ENCODE measurements at places on chromosomes 5 and 9.

GRCh38 chr5:31064215-31064614 lies 129.3 kb upstream of the CDH6 start:
- no peak for DNase-seq

- no peak for DNase-seq
These were observed 24.0 kb downstream of the CDKN2A start for GRCh38 chr9:21969951-21970799.

DNA sequence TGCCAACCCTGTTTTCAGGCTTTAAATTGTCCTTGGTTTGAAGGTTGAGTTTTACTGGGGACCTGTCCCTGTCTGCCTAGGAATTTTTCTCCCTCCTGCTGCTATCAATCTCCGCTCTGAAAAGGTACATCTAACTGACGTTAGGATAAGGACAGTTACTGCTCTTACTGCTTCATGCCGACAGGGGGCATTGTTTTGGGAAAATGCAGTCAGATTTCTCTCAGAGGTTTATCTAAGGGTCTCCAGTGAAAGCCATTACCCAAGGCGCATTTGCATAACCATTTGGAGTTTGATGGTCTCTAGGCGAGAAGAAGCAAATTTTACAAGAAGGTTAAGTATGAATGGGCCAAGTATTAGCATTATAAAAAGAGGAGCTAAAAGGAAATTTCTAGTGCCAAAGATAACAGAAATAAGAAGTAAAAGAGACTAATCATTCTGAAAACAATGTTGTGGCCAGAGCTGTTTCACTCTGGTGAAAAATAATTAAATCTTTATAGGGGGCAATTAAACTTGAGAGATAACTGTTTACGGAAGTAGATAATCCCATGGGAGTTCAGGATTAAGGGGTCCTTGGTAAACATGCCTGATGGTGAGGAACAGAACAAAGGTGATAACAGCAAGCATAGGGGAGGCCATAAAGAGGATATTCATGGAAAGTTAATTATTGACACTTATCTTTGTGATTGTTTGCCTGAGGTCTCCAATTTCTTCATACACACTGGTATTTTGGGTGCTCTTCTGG lies 605.0 kb downstream of the MTRR start:
- DNase-seq: no peak

DNA sequence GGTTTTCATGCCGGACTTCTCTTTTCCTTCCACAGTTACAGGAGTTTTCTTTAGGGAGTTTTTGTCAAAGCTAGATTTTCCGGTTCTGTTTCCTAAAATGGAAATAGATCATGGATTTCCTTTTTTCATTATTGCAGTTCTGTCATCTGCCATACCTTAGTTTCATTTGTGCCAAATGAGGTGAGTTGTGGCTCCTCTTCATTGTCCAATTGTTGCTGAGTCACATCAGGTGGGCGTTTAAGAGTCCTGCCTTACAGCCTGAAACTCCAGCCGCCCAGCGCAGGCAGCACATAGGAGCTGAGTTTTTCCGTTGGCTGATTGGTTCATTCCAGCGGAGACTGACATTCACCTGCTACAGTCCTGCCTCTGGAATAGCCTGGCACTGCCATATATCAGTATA lies 14.1 kb downstream of the SLC25A25 start:
- DNase-seq: no peak

DNA sequence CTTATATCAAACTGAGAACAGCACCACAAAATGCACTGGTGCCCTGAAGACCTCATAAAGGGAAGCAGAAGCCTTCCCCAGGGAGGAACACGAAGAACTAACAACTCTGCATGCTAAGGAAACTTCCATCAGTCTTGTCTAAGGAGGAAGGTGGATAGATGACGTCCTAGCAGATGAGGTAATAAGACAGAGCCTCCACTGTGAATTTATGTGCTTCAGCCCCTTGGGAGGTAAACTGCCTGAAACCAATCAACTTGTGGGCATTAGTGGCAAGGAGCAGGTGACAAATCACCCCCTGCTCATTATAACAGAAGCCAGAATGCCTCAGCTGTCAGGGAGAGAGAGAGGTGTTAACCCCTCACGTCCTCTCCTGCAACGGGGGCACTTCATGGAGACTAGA lies 48.9 kb upstream of the SPIN1 start:
- DNase-seq: no peak

DNA sequence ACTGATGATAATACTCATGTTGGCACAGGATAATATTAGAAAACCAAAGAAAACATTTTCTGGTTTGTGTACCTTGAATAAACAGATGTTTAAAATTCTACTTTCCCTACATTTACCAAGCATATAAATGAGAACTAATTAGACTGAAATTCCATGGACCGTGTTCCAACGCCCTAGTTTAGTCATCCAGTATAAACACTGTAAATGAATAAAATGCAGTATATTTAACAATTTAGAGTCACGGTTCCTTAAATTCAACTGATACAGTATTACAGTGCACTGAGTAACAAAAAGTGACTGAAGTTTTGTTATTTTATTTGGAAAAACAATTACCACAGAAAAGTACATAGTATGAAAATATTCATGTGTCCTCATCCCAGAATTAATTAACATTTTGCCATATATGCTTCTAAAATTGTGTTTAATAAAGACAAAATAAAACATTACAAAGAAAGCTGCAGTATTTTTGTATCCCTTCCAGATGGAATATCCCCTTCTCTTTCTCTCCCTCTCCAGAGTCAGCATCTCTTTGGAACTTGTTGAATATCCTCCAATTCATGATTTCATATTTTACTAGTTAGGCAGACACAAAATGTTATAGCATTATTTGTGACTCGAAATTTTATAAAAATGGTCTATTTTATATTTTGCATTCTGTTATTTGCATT lies 112.5 kb downstream of the HMHB1 start:
- no peak for DNase-seq

DNA sequence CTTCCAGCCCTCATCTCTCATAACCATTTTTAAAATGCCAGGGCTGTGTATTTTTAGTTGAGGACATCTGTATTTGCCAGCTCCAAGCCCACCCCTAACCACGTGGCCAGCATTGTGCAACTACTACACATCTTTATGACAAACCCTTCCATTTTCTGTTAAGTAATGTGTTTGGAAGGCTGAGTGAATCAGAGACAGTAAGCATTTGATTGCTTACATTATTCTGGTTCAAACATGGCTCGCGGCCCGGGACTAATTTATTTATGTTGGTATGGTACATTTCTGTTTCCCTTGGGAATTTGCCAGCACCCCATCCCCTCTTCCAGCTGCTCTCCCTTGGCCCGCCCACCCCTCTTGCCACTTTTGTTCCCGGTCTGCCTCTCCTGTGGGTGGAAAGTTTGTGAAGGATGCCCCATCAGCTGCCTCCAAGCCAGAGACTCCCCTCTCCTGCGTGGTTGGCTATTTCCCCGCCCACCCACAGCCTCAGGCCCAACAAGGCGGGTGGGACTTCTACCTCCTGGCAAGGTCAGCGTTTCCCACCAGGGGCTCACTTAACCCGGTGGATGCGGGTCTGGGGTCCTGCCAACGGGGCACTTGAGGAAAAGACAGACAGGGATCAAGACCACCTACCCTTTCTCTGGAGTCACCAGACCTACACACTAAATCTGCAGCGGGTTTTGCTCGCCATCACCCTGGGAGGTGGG lies 162.2 kb downstream of the HSD17B3 start:
- no peak for DNase-seq

GRCh38 chr9:18126831-18127498 lies 347.0 kb upstream of the ADAMTSL1 start:
- DNase-seq: no peak

GRCh38 chr9:14907360-14907685 lies 2.9 kb downstream of the FREM1 start:
- DNase-seq: no peak

DNA sequence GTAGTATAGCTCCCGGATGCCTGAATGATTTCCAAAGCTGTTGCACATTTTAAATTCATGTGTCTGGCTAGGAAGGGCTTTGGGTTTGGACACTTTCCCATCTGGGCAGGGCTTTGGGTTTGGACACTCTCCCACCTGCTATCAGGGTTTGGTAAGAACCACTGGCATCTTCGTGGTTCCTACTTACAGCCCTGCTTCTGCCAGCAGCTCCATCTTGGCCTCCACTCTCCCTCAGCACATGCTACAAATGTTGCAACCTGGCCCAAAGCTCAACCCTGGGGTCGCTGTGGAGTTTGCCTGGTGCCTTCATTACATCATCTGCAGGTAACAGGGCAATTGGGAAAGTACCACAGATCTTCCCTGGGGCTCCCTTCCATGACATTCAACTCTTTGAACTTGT lies 3.5 kb downstream of the TMCO6 start:
- DNase-seq: no peak

DNA sequence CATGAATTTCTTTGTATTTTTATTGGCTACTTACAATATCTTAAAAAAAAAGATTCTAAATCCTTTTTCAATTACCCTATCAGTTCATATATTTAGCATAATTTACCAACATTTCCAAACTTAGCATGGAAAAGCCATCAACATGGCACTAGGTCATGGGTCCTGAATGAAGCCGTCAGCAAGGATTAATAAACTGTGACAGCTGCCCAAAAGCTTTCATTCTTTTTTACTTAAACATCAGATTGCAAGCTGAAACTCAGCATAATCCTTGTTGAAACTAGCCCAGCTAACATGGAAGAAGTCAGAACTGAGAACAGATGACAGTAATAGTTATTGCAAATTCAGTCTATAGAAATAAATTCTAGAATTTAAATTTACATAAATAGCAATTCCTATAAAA lies 209.8 kb downstream of the ADAMTS6 start:
- DNase-seq: no peak

- no peak for DNase-seq
These were observed 87.9 kb downstream of the SLC1A3 start for GRCh38 chr5:36694351-36694750.

GRCh38 chr9:21154018-21154608 lies 12.3 kb downstream of the IFNA21 start:
- DNase-seq: no peak

DNA sequence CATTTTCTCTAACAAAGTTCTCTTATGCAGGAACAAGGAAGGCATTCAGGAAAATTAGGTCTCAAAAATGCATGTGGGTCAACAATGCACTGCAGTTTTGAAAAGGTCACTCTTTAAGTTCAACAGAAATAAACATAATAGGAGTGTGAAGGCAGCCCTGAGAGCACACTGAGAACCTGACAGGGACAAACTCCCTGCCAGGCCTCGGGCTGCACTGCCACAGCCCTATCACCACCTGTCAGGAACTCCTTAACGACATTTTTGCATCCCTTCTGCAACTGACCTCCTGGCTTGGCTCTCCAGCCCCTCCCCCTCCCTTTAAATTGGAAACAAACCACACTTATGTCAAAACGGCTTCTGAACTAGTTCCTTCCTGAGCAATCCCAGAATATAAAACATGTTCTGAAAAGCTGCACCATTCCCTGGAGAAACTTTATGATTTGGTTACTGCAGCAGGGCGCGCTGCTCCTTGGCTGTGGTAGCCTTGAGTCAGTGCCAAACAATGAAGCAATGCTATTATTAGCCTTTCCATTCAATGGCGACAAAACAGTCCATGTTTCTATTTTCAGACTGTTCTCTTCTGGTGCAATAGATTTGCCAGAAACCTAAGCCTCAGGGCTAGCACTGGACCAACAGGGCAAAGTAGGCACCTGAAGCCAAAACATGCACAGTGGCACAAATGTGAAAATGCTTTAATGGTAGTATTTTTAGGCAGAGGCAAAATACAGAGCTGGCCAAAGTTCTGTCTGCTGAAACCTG lies 160.1 kb upstream of the ZNF608 start:
- no peak for DNase-seq

- DNase-seq: no peak
These were observed 64.0 kb upstream of the ERBIN start for GRCh38 chr5:65862384-65862783.

GRCh38 chr5:86008704-86009103 lies 609.0 kb upstream of the COX7C start:
- DNase-seq: no peak

DNA sequence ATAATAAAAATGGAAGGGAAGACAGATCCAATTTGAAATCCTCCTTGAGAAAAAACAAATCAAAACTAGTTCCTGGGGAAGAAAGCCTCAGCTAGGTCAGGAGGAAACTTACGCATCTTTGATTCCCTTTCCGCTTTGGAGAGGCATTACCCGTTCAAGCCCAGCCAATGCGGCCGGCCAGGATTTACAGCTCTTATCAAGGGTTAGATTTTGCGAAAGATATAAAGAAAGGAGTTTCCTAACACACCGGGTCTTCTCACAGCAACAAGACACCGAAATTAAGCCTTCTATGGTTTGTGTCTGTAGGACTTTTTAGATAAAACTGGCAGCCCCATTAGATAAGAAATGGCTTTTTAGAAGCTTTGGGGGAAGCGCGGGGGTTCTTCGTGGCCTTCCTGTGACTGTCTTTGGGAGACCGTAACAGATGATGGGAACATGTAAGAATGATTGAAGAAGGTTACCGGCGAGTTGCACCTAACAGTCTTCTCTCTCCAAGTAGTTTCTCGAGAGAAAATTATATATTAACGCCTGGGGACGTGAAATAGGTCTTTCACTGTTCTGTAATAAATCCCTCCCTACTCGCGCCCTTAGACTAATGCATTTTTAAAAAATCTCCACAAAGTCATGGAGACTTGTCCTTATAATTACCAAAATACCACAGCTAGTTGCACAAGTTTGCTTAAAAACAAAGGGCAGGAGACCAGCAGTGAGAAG lies 1.3 kb upstream of the ISL1 start:
- no peak for DNase-seq

GRCh38 chr5:38543886-38544285 lies 12.6 kb downstream of the LIFR start:
- no peak for DNase-seq

Data from stimulated activated CD8-positive, alpha-beta memory T cell treated with anti-CD3 and anti-CD28 coated beads, Interleukin-4, amount 100 ng/mL, for 24 hours (primary cell).